ENCODE measurements at places on chromosomes 1 and 21. TPM values are rescaled to one million over a fixed set of nuclear protein-coding genes. Genes with fewer than 3 reads are reported as not detected.

Gene ACKR1
- not detected for total RNA-seq

DNA sequence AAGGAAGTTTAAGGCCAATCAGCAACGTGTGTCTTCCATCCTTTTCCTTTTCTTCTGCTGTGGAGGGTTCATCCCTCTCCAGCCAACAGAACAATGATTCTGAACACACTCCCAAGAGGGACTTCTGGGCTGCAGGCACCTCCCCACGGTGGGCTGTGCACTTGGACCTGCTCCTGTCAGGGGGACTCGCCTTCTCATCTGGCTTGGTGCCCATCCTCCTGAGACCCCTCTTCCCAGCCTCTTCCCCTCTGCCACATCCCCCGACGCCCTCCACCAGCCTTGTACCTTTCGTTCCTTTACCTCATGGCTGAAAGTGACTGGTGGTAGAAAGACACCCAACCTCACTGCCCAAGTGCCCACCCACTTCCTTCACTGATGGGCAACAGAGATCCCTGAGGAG, 26.0 kb upstream of the SLAMF9 start:
- DNase-seq: no peak

GRCh38 chr1:101308935-101309333, 72.1 kb downstream of the S1PR1 start:
- DNase-seq: no peak

- DNase-seq: no peak
Measured at GRCh38 chr1:216005916-216006315, 417.3 kb downstream of the USH2A start.

DNA sequence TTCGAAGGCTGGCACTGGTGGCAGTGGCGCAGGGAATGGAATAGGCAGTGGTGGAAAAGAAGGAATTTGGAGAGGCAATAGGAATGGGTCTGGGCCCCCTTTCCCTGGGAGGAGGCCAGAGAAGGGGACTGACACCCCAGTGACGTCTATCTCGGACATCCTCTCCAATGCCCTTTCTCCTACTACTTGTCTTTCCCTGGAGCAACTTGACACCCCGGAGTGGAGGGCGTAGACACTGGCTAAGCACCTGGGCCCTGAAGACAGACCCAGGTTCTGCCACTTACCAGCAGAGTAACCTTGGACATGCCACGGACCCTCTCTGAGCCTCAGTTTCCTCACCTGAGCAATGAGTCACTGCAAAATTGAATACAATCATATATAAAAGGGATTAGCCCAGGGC, 86.8 kb downstream of the CAMK2N1 start:
- DNase-seq: no peak

DNA sequence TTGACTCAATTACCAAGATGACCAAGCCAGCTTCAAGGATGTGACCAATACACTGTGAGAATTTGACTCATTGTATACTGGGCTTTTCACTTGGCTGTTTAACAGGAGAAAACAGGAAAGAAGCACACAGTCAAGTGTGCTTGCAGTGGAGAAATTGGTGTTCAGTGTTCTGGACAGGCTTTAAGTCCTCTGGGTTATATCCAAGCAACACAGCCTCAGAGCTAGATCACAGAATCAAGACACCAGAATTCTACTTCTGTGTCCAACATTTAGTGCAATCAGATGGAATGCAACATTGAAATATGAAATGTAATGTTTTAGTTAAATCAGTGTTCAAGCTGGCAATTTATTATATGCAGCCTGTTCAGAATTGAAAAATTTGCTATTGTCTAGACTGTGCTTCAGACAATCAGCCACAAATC, 694.4 kb downstream of the LTN1 start:
- no peak for DNase-seq
